ENCODE measurements at places on chromosomes 16 and 17.
A peak's percentile ranks its signal among the peaks of the same experiment; 100 is the strongest.

DNA sequence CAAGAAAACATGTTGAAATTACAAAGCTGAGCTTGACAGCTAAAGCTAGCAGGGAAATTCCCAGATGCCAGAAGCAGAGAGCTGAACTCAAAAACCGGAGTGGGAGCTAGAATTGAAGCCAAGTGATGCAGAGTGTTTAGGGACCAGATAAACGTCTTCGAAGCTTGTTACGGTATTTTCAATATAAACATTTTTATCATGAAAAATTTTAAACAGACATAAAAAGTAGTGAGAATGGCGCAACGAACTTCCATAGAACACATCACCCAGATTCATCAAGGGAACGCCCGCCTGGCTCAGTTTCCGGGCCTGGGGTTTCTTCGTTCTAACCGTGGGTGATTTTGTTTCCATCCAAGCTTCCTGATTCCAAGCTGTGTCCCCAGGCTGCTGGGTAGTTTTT, 18.1 kb downstream of the SPNS2 start:
- DNase-seq: no peak

GRCh38 chr17:32755045-32755805, 121.7 kb downstream of the MYO1D start:
- DNase-seq: peak; percentile 87

DNA sequence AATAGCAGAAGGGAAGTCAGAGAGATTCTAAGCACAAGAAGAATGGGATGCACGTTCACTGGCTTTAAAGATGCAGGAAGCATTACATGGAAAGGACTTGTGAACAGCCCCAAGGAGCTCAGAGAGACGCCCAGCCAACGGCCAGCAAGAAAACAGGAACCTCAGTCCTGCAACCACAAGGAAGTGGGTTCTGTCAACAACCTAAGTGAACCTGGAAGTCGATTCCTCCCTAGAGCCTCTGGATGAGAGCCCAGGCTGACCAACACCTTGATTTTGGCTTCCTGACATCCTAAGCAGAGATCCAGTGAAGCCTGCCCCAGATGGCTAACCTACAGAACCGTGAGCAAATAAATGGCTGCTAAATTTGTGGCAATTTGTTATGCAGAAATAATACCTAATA, 24.5 kb downstream of the GPR142 start:
- no peak for DNase-seq

GRCh38 chr17:3885970-3886369, 6.9 kb downstream of the CAMKK1 start:
- DNase-seq: no peak

DNA sequence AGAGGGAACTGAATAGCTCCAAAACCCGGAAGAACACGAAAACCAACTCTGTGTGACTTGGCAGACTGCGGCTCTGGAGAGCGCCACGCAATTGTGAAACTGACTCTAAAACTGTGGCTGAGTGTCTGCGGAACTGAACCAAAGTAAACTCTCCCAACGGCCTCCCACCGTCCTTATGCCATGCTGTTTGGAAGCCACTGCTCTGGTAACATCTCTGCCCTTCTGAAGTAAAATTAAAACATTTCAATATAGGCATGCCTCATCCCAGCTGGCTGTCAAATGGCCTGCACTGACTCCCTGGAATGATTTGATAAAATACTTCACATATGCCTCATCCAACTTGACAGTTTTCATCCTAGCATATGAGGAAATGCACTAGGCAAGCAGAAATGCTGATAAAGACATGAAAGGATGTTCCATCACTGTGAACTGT, 70.2 kb downstream of the PARN start:
- DNase-seq: peak; percentile 60

DNA sequence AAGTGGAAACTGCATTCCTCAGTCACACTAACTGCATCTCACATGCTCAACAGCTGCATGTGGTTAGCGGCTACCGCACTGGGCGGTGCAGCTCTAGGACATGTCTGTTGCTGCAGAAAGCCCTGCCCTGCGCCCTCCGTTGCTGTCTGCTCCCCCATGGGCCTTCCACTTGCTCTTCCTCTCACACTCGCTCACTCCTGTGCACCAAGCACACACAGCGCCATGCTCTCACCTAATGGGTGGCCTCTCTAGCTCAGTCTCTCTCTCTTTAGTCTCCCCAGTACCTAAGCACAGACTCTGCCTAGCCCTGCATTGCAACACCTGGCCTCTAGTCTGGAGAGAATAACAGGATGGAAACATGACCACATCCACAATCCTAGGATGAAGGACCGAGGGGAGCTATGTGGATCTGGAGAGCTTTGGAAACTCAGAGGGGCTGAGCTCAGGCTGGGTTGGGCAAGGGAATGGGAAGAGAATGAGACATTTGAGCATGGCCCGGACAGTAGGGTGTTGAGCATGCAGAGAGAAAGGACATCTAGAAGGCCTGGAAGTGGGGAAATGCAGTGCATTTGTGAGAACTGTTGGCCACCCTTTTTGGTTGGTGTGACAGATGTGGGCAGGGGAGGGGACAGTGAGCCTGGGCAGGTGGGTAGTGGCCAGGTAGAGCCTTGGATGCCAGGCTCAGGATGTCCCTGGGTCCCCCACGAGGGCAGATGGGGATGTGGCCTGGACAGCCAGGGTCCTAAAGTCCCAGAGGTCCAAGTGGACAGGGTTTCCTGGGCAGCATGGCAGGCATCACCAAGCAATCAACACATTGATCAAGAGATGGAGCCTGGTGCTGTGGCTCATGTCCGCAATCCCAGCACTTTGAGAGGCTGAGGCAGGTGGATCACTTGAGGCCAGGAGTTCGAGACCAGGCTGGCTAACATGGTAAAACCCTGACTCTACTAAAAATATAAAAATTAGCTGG, 16.1 kb downstream of the SGCA start:
- DNase-seq: no peak

DNA sequence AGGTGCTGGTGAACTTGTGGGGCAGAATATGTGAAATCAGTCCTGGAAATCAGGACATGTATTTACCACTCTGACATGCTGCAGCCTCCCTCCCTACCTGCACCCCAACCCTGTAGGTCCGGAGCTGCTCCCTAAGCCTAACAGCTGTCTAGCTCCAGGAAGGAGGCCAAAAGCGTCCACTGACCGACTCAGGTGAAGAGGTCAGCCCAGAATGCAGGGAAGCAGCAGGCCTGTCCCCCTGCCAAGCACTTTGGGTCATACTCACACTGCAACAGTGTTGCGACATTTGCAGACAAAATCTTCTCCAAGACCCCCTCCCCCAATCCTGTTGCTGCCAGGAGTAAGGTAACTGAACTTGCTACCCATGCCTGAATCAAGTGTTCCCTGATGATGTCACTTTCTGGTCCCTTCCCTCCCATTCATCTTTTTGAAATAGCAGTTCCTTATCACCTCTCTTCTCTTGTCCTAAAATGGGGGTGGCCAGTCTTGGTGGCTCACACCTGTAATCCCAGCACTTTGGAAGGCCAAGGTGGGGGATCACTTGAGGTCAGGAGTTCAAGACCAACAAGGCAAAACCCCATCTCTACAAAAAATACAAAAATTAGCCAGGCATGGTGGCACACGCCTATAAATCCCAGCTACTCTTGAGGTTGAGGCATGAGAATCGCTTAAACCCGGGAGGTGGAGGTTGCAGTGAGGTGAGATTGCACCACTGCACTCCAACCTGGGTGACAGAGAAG, 1.3 kb upstream of the ACLY start:
- DNase-seq: no peak

DNA sequence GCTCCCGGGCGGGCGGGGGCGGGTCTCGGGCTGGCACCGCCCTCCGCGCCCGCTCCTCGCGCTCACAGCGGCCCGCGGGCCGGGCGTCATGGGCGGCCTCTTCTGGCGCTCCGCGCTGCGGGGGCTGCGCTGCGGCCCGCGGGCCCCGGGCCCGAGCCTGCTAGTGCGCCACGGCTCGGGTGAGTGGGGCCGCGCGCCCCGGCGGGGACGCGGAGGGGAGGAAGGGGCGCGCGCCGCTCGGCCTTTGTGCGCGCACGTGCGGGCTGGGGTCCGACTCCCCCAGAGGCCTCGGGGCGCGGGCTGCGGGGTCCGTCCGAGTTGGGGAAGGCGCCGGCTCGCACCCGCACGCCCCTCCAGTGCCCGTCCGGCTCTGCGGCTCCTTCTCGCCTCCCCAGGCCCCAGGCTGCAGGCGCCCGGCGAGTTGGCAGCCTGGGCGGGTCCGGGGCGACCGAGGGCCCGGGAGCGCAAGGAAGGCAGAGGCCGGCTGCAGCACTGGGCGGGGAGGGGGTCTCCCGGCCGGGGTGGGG, at the start of gene NME4:
Gene NME4, plus strand, starts transcription at position 65 of the 527 bp plus-strand sequence. Its CDS starts 24 bp downstream, at position 89.
- no peak for DNase-seq

DNA sequence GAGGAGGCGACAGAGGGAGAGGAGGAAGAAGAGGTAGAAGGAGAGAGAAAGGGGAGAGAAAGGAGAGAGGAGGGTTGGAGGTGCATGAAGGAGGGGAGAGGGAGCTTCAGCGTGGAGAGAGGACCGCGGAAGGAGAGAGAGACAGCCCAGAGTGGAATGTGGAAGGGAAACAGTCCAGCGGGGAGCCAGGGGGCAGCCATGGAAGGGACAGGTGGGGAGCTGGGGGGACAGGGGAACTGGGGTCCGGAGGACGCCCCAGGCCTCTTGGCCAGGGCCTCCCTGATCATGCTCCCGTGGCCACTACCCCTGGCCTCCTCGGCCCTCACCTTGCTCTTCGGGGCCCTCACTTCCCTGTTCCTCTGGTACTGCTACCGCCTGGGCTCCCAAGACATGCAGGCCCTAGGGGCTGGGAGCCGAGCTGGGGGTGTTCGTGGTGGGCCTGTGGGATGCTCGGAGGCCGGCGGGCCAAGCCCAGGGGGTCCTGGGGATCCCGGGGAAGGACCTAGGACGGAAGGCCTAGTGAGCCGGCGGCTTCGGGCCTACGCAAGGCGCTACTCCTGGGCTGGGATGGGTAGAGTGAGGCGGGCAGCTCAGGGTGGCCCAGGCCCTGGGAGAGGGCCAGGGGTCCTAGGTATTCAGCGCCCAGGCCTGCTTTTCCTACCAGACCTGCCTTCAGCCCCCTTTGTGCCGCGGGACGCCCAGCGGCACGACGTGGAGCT, 759 bp downstream of the ASPHD1 start:
- no peak for DNase-seq

DNA sequence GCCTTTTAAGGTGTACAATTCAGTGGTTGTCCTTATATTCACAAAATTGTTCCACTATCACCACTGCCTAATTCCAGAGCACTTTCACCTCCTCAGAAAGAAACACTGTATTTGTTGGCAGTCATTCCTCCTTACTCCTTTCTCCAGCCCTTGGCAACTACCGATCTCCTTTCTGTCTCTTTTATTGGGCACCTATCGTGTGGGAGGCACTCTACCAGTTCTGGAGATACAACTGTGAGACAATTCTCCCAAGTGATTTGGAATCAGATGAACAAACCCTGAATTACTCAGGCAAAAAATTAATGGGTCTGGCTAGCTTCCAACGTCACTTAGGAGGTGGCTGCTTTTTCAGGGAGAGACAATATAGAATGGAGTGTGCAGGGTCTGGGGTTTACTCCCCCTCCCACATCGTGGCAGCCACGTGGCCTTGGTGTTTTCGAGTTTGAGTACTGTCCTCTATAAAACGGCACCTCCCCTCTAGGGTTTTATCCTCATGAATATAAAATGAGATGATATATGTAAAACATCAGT, 63.9 kb downstream of the SHISA9 start:
- no peak for DNase-seq

DNA sequence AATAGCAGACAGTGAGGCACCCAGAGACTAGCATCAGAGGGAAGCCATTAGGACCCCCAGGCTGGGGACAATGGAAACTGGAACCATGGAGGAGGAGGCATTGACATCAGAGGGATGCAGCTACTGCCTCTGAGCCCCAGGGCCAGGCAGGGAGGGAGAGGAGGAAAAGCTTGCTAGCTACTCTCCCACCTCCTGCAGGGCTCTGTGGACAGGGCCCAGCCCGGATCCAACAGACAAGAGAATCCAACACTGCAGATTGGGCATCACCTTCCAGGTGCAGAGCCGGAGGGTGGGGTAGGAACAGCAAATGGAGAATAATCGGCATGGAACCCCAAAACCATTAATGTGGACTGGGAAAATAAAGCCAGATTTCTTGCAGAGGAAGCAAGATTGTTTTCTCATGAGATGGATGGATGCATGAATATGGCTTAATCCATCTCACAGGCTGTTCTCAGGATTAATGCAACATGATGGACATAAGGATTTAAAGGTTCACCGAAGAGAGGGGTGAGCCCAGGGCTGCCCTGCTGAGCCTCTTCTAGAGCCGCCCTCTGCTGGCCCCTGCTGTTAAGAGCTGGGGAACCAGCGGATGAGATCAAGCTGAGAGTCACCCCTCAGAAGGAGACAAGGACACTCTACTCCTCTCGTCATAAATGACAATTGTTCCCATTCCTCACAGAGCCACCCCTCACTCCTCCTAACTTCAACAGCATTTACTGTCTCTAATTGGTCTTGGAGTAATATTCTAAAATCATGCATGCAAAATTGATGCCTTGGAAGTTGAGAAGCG, 48.8 kb downstream of the DNAH3 start:
- no peak for DNase-seq

- DNase-seq: no peak
Measured at GRCh38 chr17:12620200-12620720, 45.4 kb upstream of the MYOCD start.

GRCh38 chr17:82952019-82952418, 112.2 kb upstream of the ZNF750 start:
- DNase-seq: no peak

GRCh38 chr17:28944862-28945741, 6.2 kb downstream of the PHF12 start:
- no peak for DNase-seq

DNA sequence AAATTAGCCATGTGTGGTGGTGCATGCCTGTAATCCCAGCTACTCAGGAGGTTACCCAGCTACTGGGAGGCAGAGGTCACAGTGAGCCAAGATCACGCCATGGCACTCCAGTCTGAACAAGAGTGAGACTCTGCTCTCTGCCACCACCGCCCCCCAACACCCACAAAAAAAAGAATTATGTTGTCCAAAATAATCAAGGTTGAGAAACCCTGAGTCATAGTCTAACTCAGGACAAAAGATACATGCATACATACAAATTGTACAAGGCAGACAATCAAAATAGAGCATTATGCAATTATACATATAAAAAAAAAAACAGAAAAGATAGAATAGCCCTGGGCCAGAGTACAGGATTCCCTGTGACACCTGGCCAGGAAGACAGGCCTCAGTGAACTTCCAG, 6.6 kb upstream of the KPNB1 start:
- DNase-seq: no peak

DNA sequence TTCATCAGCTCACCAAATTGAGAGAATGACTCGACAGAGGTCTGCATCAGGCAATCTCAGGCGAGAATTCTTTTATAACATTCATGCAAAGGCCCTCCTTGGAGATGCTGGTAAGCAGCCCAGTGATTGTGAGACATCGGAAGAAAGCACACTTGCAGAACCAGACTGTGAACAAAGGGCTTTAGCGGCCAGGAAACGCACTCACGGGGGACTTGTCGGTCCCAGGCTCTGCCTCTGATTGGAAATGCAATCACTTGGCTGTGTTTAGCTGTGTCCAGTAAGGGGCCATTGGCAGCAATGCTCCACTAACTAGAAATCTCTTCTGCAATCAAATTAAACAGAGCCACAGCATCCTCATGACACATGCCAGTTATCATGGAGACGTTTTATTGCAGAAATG, 226.7 kb upstream of the CDH13 start:
- DNase-seq: no peak
